HAP-1 (cell line): ENCODE measurements at places on chromosomes 5 and 9.

GRCh38 chr5:173278172-173278571 is 43.2 kb upstream of the NKX2-5 start:
- DNase-seq = no peak

DNA sequence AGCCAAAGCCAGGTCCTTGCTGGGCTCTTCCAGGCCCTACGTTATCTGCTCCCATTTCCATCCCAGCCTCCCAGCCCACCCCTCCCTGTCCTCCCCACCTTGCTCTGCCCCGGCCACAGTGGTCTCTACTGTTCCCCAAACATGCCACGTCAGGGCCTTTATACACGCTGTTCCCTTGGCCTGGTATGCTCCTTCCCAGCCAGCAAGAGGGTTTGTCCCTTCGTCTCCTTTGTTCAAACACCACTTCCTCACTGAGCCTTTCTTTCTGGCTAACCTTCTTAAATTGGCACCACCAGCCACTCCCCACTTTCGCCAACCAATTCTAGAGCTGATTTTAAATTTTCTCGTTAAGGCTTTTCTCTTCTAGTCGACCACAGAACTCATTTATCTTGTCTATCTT is 9.8 kb downstream of the SH2D3C start:
- DNase-seq = no peak

DNA sequence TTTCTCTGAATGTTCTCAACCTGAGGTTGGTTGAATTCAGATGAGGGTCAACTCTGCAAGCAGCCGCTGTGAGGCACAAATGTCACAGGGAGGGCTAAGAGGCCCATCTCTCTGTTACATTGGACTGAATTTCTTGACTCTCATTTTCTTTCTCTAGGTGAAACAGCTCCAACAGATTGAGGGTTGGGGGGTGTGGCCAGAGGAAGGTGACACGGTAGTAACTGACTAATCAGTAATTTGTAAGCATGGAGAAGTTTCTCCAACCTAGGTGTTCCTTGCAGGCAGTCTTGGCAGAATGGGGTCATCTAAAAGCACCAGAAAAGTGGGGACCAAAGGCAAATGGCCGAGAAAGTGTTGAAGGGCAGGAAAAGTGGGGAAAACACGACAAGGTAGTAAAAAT is 16.8 kb downstream of the CCT5 start:
- DNase-seq = no peak

- DNase-seq = no peak
Measured at GRCh38 chr5:154077696-154078095, 38.9 kb downstream of the MFAP3 start.

- DNase-seq = no peak
Measured at GRCh38 chr9:127871531-127871930, 5.9 kb downstream of the AK1 start.

DNA sequence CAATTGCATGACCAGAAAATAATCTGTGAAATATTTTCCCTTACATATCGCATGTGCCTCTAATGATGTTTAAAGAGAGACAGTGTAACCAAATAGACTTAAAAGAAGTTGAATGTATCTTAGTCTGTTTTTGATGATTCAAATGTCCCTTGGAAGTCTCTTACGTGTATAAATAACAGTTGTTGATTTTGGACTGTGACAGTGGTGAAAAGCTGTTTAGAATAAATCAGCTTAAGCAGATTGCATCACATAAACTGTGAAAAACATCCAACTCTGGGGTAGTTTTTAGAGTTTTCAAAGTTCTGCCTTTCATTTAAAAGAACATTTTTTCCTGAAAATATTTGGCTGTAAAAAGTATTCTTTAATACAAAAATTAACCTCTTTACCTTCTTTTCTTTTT is 301.1 kb downstream of the PRR16 start:
- no peak for DNase-seq

DNA sequence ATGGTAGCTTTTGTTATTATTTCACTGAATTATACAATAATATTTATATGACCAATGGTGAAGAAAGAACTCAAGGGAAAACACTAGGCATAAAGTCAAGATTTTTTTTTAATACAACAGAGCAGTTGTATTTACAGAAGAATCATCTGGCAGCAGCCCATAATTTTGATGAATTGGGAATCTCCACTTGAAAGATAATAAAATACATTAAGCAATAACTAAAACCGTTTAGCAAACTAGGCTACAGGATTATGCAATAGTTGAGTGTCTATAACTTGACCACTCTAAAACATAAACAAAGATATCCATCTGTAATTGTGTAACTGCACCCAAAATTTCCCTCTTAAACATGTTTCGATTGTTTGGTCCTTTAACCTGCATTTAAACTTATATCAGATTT is 80.8 kb downstream of the SNCAIP start:
- DNase-seq = no peak

GRCh38 chr5:149869411-149869821 is 75.2 kb downstream of the PDE6A start:
- no peak for DNase-seq

DNA sequence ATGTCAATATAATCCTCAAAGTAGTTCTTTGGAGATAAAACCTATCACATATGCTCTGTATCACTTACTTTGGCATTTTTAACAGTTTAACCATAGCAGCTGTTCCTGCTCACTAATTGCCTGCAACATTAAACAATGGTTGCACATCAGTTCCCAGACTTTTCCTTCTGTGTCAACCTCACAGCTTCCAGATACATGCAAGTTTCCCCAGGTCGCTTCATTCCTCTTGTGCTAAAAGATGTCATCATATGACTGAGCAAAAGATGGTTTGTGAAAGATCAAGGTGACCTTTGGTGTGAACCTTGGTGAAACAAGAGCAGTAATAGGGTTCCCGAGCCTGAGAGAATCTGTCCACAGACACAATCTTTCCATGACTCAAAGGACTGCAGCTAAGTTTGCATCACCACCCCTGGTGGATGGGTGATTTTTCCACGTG is 500.4 kb upstream of the PAPPA start:
- no peak for DNase-seq

DNA sequence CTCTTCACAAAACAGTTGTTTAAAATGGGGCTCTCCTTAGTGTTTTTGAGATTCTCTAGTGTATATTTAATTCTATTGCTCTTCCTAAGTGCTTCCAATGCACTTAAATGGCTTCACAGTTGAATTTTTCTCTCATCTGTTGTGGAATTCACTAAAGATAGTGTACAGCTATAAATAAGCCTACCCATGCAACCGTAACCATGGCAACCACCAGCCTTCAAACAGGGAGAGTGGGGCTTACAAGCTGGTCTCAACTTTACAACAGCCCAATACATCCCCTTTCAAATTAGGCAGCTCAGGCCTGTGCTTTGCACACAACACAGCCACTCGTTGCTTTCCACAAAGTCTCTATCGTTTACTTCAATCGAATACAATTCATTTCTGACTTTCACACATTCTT is 144.0 kb upstream of the PLPPR1 start:
- no peak for DNase-seq

DNA sequence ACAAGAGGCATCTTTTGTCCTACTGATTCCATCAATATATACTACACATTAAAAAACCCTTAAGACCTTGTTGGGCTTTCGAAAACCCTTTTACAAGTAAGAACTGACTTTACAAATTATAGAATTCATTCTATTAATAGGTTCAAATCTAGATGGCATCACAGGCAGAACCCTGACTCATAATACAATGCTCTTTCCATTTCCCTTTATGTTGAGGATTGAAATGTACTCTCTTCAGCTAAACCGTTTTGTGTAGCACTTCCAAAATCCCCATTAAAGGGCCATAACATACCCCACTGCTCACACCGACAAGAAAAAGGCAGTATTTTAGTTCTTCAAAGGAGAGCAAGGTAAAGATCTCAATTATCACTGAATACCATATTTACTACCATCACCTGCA is 11.2 kb downstream of the CSNK1A1 start:
- DNase-seq = no peak

DNA sequence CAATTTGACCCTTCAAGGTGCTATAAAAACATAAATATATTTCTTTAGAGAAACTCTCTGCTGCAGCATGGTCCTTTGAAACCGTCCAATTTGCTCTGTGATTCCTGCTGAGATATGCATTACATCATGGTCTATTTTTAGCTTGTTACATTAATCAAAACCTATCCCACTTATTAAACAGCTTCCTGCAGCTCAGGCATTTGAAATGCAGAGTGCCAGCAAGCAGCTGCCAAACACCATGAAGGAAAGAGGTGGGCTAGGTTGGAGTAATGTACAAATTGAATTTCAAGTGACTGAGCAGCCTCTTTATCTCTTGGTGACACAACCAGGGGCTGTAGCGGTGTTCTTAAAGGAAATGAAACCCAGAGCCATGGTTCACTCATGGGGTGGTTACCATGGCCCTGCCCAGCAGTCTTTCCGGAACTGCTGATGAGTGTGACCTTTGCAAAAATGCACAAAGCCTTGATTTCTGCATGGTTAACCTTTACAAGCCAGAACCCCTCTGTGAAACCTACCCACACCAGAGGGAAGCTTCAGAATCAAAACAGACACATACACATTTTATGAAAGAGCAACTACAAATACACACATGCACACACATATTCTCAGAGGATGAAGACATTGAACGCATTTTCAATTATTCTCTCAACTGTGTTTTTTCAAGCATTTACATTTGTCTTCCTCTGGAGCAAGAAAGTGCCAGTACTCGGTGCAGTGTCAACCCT is 155.8 kb upstream of the ZNF608 start:
- DNase-seq = no peak

DNA sequence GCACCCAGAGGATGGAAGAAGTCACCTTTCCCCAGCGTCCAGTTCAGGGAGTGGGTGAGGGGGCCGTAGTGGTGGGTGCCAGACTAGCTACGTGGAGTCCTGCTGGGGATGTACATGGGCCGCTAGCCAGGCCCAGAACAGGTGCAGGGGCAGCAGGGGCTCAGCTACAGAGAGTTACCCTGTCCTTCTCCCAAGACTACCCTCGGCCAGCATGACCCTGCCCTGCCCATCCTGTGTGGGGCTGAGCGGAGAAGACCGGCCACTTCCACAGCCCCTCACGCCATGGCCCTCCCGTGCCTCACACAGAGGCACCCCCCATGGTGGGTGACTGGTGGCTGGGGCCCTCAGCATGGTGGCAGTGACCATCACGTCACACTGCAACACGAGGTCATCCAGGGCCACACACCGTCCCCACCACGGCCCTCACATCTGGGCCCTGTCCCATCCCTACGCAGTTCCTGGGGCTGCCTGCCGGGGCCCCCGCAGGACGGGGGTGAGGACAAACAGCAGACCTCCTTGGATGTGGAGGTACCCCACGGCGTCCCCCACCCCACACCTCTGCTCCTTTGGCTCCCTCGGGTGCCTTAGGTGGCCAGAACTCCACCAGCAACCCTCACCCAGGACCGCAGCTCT is 977 bp upstream of the DPP7 start:
- no peak for DNase-seq

- DNase-seq = no peak
Measured at GRCh38 chr5:143195491-143195890, 208.0 kb downstream of the NR3C1 start.

- peak; percentile 25 for DNase-seq
Measured at GRCh38 chr5:179755022-179755421, 22.4 kb downstream of the MAML1 start.

GRCh38 chr9:98010445-98010844 is 27.3 kb downstream of the ANP32B start:
- no peak for DNase-seq

DNA sequence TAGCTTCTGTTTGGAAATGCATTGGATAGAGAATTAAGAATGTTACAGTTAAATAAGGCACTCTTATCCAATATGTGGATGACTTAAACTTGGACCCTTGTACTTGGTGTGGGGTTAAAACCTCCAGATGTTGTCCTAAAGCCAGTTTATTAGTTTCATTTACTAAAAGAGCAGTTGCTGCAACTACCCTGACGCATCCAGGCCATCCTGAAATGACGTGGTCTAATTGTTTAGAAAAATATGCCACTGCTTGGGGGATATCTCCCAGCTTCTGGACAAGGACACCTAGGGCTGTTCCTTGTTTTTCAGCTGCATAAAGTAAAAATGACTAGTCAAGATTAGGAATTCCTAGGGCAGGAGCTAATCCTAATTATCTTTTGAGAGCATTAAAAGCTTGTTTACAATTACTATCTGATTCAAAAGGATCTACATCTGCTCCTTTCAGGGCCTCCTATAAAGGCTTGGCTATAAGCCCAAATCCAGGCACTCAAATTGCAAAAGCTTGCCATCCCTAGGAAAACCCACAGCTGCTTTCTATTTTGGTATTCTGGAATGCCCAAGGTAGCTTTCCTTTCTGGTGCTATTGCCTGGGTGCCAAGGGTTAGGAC is 45.7 kb upstream of the SLCO4C1 start:
- peak; percentile 17 for DNase-seq

- DNase-seq = peak; percentile 3
Measured at GRCh38 chr5:132054697-132055440, 5.6 kb upstream of the IL3 start.

GRCh38 chr9:79623799-79624721 is 52.3 kb downstream of the TLE4 start:
- DNase-seq = no peak

DNA sequence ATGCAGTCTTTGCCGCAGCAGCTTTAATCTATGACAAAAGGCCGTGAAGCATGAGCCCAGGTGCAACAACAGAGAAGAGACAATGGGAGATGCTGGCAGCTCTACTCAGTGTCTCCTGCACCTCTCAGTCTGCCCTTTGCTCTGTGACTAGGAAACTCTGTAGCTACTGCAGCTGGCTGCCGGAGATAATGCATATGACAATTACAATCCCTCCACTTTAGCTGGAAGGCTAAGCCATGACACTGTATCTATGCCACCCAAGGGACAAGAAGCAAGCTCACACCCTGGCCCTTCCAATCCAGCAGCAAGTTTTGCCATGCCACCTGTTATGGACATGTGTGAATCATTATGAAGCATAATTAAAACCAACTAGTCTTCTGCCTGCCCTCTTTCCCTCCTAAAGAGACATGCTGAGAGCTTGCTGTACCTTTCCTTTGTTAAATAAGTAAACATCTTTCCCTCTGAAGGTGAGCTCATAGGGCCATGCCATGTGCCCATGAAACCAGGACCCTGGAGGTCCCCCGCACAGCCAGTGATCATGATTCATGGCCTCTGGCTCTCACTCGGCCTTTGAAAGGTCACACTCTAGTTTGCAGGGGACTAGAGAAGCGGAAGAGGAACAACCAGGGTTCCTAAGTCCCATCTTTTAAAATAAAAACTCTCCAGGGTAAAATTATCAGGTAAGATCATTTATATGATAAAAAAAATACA is 219.4 kb downstream of the SPOCK1 start:
- DNase-seq = no peak

GRCh38 chr9:94812343-94812742 is 85.8 kb downstream of the AOPEP start:
- DNase-seq = no peak

- DNase-seq = no peak
Measured at GRCh38 chr5:44233691-44234090, 155.5 kb downstream of the FGF10 start.

- DNase-seq = no peak
Measured at GRCh38 chr9:79763671-79764285, 192.0 kb downstream of the TLE4 start.

- no peak for DNase-seq
Measured at GRCh38 chr9:130931508-130932254, 7.4 kb downstream of the FIBCD1 start.

- no peak for DNase-seq
Measured at GRCh38 chr9:99348289-99348688, 126.2 kb downstream of the SEC61B start.

GRCh38 chr9:34171753-34172535 is 6.9 kb upstream of the UBAP1 start:
- no peak for DNase-seq

- no peak for DNase-seq
Measured at GRCh38 chr9:122031157-122031556, 62.0 kb downstream of the TTLL11 start.
